ENCODE measurements at places on chromosomes 4 and X. TPM values are rescaled to one million over a fixed set of nuclear protein-coding genes. Genes with fewer than 3 reads are reported as not detected.
A peak's percentile ranks its signal among the peaks of the same experiment; 100 is the strongest.

Gene PPEF2
- not detected for total RNA-seq

Gene CHRNA9
- total RNA-seq = not detected

Gene MAGEC1
- not detected for total RNA-seq

Gene TMPRSS11D
- not detected for total RNA-seq

DNA sequence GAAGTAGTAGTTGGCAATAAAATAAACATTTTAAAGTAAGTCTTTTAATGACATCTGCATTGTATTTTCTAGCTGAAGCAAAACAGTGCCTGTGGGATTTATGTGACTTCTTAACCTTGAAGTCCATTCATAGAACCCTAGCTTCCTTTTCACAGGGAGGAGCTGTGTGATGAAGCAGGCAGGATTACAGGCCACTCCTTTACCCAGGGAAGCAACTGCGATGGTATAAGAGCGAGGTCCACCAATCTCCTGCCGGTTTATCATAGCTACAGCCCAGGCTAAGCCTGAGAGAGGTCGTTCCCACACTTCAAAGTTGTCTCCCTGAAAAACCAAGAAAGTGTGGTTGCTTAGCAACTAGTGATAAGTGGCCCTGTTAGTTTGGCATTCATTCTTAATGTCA is 7.0 kb downstream of the RPL36A start:
- DNase-seq = no peak
- H3K27me3 ChIP-seq = no peaks in the 10 kb centered on the region

DNA sequence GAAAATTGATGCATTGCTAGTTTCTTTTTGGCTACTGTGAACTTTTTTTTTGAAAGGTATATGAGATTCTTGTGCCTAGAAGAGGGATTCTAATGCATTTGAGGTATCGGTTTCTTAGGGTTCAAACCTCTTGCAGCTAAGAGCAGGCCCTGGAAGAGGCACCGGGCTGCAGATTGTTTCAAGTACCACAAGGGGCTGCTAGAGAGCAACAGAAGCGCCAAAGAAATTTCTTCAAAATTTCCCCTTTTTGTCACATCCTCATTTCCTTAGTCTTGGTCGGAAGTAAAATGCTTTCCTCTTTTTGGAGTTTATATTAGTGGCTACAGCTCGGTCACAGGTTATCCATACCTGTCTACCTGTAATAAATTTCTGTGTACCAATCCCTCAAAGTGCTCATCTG is 89.8 kb downstream of the PDGFRA start:
- H3K4me3 ChIP-seq = no peak overlapping the region
- no peaks in the 10 kb centered on the region for H3K36me3 ChIP-seq
- peaks cover 28% of the 10 kb centered on the region for H3K27me3 ChIP-seq
- DNase-seq = peak; percentile 73
- H3K27ac ChIP-seq = no peak overlapping the region

DNA sequence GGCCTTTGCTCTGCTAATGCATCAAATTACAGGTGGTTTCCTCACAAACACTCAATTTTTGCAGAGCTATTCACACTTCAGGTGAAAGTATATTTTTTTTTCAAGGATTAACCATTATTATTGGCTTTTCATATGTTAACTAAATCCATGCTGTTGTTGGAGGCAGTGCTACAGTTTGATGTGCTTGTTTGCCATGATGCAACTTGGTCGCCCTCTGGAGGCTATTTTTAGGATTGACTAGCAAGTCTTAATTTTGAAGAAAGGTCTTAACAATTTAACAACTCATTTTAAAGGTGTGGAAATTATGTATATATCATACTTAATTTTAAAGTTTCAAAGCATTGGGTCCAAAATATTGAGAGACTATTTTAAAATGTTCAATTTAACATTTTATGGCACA is 168.8 kb upstream of the FAM47A start:
- no peaks in the 10 kb centered on the region for H3K36me3 ChIP-seq
- no peak overlapping the region for H3K27ac ChIP-seq
